WTC11 (cell line): ENCODE measurements at places on chromosomes 4 and X.
A peak's percentile ranks its signal among the peaks of the same experiment; 100 is the strongest.

DNA sequence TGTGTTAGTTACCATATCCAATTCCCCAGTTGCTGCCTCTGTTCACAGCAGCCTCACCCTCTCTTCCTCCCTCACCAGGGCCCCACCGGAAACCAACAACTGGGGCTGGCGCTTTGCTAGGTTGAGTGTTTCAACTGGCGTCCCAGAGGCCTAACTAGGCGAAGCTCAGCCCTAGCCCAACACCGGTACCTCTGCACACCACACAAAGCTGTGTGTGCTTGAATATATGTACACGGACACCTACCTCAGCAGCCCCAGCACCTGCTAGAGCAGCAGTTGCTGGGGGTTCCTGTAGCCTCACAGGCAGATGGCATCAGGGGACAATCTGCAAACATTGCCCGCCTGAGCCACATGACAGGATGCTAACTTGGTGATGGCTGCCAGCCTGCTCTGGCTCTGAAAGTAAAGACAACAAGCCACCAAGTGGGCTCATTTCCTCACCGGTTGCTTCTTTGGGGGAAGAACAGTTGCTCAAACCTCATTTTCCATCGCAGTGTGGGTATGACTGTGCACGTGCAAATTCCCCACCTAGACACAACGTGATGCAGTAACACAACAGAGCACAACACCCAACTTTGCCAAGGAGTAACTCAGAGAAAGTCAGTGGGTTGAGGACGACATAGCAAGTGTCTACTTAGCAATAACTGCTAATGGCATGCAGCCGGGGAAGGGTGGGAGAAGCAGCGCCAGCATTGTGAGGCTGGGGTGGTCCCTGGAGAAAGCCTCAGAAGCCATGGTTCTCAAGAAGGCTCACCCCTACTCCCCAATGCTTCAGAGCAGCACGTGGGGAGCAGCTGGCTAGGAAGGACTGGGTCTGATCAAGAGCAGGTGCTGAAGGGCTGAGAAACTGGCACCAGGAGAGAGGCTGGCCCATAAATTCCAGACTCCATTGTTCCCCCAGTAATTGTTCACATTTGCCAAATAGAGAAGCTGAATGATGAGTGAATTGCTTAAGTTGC lies 139.5 kb downstream of the SH3KBP1 start:
- peaks cover 10% of the 10 kb centered on the region; the same call in 1 of the 2 replicates for H3K4me1 ChIP-seq
- no peaks in the 10 kb centered on the region for H3K27me3 ChIP-seq
- H3K4me3 ChIP-seq: no peak overlapping the region
- DNase-seq: no peak

DNA sequence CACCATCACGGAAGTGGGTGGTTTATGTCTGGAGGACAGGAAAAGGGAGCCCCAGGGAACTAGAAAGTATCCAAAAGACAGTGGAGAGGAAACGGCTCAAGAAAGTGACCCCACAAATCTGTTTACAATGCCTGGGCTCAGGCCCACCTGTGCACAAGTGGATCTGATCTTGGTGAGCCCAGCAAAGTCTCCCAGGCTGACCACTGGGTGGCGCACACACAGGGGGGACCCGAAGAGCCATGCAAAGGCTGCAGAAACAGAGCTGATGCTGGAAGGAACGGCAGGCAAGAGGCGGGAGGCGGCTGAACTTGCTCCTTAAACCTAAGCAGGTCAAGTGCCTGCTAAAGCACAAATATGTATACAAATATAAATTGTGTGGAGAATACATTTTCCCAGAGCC lies 9.6 kb downstream of the HAUS7 start:
- H3K4me1 ChIP-seq: no peaks in the 10 kb centered on the region
- no peaks in the 10 kb centered on the region for H3K27me3 ChIP-seq
- peak; percentile 73 for DNase-seq
- H3K36me3 ChIP-seq: peaks cover 10% of the 10 kb centered on the region
- H3K27ac ChIP-seq: no peak overlapping the region

GRCh38 chrX:95949588-95949987 lies 735.1 kb upstream of the DIAPH2 start:
- H3K27ac ChIP-seq: no peak overlapping the region
- H3K4me3 ChIP-seq: no peak overlapping the region
- no peaks in the 10 kb centered on the region for H3K36me3 ChIP-seq

GRCh38 chrX:81082649-81083048 lies 119.1 kb downstream of the HMGN5 start:
- H3K27me3 ChIP-seq: no peaks in the 10 kb centered on the region; the same call in 1 of the 2 replicates
- H3K27ac ChIP-seq: no peak overlapping the region
- no peaks in the 10 kb centered on the region; the same call in 1 of the 2 replicates for H3K4me1 ChIP-seq
- no peak for DNase-seq
- H3K36me3 ChIP-seq: peaks cover 4% of the 10 kb centered on the region; the same call in 1 of the 2 replicates

DNA sequence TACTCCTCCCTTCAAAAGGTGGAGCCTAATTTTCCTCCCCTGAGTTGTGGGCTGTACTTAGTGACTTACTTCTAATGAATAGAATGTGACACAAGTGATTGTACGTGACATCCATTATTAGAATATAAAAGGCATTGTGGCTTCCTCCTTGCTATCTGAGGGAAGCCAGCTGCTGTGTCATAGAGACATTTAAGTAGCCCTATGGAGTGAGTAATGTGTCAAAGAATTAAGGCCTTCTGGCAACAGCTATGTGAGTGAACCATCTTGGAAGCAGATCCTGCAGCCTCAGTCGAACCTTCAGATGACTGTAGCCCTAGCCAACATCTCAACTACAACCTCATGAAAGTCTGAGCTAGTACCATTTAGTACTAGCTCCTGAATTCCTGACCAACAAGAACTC lies 76.1 kb downstream of the BCOR start:
- H3K27ac ChIP-seq: no peak overlapping the region
- peaks cover 1% of the 10 kb centered on the region; the same call in 1 of the 2 replicates for H3K27me3 ChIP-seq
- H3K4me3 ChIP-seq: no peak overlapping the region
- no peak for DNase-seq
- H3K36me3 ChIP-seq: 0 out of 2 replicates have a peak, but pooled peaks cover 3% of the 10 kb centered on the region
